ENCODE measurements at places on chromosomes 5 and 9. TPM values are rescaled to one million over a fixed set of nuclear protein-coding genes. Genes with fewer than 3 reads are reported as not detected.

- no peak for DNase-seq
Observed at GRCh38 chr5:144072518-144072927, 97.9 kb downstream of the YIPF5 start.

DNA sequence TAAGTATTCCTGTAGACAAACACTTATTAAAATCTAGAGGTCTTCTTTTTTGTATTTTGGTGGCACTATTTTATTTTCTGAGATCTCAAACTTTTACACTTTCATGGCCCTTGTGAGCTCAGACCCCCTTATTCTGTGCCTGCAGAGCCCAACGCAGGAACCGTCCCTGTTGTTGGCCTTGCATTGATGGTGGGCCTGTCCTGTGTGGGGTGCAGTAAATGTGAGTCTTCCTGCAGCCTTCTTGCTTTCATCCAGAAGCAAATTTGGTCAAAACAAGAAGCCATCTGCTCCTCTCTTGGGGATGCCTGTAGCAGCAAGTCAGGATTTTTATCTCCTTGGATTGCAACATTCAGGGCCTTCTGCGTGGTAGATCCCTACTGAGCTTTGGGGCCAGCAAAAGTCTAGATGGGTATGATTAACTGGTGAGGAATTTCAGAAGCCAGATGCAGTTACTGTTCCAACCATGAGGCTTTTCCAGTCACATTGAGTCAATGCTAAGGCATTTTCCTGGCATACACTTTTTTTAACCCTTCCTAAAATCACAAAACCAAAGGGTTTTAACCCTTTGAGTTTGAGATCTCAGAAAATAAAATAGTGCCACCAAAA, 31.7 kb downstream of the BASP1 start:
- no peak for DNase-seq

GRCh38 chr9:84170521-84171141, 169.9 kb downstream of the SLC28A3 start:
- peak; percentile 50 for DNase-seq

- no peak for DNase-seq
Observed at GRCh38 chr9:118962426-118962825, 406.8 kb downstream of the BRINP1 start.

Gene ANKRD18A
- 0.51 TPM for polyA plus RNA-seq

GRCh38 chr5:176432707-176433106, 15.5 kb upstream of the FAF2 start:
- no peak for DNase-seq
